ENCODE measurements at places on chromosomes 2 and 18. TPM values are rescaled to one million over a fixed set of nuclear protein-coding genes. Genes with fewer than 3 reads are reported as not detected.

The CCDC74A gene
- 1.8 TPM for polyA plus RNA-seq

The ALPP gene
- polyA plus RNA-seq, result not detected

The CFAP65 gene
- polyA plus RNA-seq, result 0.04 TPM

The REG3A gene
- polyA plus RNA-seq, result 502 TPM

The KCNF1 gene
- polyA plus RNA-seq, result 0.03 TPM

The STEAP3 gene
- 1.6 TPM for polyA plus RNA-seq

The DLX1 gene
- polyA plus RNA-seq, result 0.06 TPM

The CGREF1 gene
- 3.3 TPM for polyA plus RNA-seq

The ANKRD53 gene
- 5.5 TPM for polyA plus RNA-seq

The MC5R gene
- polyA plus RNA-seq, result not detected

The NYAP2 gene
- 0.02 TPM for polyA plus RNA-seq

The M1AP gene
- polyA plus RNA-seq, result 0.34 TPM

The CD207 gene
- not detected for polyA plus RNA-seq

The CAPG gene
- 76.7 TPM for polyA plus RNA-seq

The RGPD3 gene
- 0.10 TPM for polyA plus RNA-seq

The G6PC2 gene
- 0.19 TPM for polyA plus RNA-seq

The ANKRD30BL gene
- polyA plus RNA-seq, result not detected

The COBLL1 gene
- polyA plus RNA-seq, result 27.1 TPM

The CXCR4 gene
- 8.1 TPM for polyA plus RNA-seq

The CRACDL gene
- 4.5 TPM for polyA plus RNA-seq

The CACNB4 gene
- polyA plus RNA-seq, result 0.21 TPM

The SLC11A1 gene
- polyA plus RNA-seq, result 59.0 TPM

The GALNT13 gene
- 3.9 TPM for polyA plus RNA-seq

The AMER3 gene
- 0.03 TPM for polyA plus RNA-seq

The GCG gene
- polyA plus RNA-seq, result 258 TPM

The CASP10 gene
- 3.6 TPM for polyA plus RNA-seq

The IL36A gene
- polyA plus RNA-seq, result 0.45 TPM

The SULT1C2 gene
- 0.22 TPM for polyA plus RNA-seq

The SKOR2 gene
- polyA plus RNA-seq, result not detected

The REG1A gene
- polyA plus RNA-seq, result 46.4 TPM

The DNAJC10 gene
- polyA plus RNA-seq, result 16.1 TPM

The CABYR gene
- polyA plus RNA-seq, result 0.21 TPM

The PJVK gene
- 1.6 TPM for polyA plus RNA-seq

The TMEM198 gene
- polyA plus RNA-seq, result 9.5 TPM

The GPR155 gene
- 3.1 TPM for polyA plus RNA-seq

The CPO gene
- polyA plus RNA-seq, result 0.51 TPM
